ENCODE measurements at places on chromosomes 12 and 14.

DNA sequence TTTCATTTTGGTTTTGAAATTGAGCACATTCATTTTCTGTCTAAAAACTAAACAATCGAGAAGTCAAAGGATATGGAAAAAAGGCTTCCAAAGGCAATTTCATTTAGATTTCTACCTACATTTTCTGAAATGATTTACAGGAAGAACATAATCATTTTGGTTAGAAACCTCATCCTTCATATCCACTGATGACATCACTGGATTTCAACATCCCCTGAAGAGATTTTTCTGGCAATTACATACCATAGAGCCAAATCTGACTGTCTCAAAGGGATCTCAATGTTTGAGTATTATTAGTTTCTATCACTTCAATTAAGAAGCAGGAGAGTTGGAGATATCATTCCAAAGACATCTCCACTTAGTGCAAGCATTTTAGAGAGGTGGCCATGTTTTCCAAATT lies 137.8 kb downstream of the TTC7B start:
- no peak for DNase-seq

GRCh38 chr12:26452511-26452910 lies 257.1 kb downstream of the SSPN start:
- DNase-seq = no peak

DNA sequence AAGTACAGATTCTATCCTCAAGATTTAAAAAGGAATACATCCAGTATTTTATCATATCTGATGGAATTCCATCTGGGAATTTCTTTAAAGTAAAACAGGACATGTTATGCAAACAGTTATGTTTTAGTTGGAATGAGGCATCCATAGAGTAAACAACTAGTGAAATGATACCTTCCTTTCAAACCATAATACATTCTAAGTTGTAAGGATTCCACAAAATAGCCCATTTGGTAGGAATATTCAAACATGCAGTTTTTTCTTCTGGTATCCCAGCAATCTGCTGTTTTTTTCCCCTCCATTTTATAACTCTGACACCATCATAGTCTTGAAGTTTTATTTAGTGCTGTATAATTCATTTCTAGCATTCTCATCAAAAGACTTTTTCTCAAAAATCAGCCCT lies 149.6 kb downstream of the ADAMTS20 start:
- DNase-seq = no peak

GRCh38 chr12:42990387-42990786 lies 400.8 kb upstream of the PRICKLE1 start:
- no peak for DNase-seq

- no peak for DNase-seq
These were observed 42.4 kb downstream of the RALGAPA1 start for GRCh38 chr14:35766700-35767082.

DNA sequence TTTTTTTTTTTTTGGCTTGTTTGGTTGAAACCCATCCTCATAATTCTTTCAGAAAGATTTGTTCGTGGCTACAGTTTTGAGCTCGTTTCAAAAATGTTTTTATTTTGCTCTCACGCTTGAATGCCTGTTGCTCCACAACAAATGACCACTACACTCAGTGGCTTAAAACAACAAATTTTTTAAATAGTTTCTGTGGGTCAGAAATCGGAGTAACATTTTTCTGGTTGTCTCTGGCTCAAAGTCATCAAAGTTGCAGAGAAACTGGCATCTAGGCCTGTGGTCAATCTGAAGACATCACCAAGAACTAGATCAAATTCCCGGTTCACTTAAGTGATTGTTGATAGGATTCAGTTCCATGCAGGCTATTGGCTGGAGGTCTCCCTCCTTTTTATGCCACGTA lies 560.0 kb downstream of the SNAPC1 start:
- no peak for DNase-seq

- no peak for DNase-seq
These were observed 293.6 kb downstream of the AKAP6 start for GRCh38 chr14:32622742-32623141.

- DNase-seq = peak; percentile 58
These were observed 13.4 kb downstream of the ASB2 start for GRCh38 chr14:93962701-93963601.

- DNase-seq = no peak
These were observed 9.6 kb downstream of the TSHR start for GRCh38 chr14:80965037-80965436.

- DNase-seq = no peak
These were observed 30.4 kb upstream of the PCNX4 start for GRCh38 chr14:60061371-60061770.

GRCh38 chr12:44117337-44117736 lies 281.5 kb downstream of the TMEM117 start:
- no peak for DNase-seq

- no peak for DNase-seq
These were observed 2.0 kb downstream of the KRT77 start for GRCh38 chr12:52701281-52701680.

DNA sequence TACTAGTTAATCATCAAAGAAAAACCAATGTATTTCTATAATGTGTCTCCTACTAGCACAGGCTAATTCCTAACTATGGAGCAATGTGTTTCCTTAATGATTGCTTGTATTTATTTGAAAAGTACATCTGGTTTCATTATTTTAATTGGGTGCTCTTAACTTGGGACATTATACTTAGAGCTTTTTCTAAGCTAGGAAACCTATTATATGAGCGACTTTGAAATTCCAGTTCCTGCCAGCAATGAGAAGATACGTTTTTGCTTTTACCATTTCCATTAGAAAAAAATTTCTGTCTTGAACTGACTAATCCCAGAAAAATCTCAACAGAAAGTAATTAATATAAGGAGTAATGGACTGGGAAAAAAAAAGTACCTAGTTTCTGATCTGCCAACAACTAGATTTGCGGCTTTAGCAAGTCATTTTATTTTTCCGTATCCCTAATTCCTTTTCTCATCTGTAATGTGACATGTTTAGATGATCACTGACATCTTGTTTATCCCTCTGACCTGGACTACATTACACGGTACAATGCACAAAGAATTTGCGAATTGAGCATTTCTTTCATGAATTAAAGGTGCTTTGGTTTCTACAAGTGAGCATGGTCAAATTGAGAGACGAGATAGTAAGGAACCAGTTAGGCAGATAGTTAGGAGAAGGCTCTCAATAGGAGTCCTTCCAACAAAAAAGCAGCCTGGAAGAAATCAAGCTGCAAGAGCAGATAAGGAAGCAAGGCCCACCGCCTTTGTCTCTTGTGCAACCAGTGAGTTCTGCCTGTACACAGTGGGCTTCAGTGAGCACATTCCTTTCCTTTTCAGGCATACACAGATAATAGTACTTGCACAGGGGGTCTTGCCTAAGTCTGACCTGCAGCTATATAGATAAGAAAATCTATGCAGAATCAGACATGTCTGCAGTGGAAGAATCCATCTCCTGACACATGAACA lies 1765.0 kb upstream of the FLRT2 start:
- no peak for DNase-seq

- no peak for DNase-seq
These were observed 142.0 kb upstream of the PZP start for GRCh38 chr12:9349888-9350885.

DNA sequence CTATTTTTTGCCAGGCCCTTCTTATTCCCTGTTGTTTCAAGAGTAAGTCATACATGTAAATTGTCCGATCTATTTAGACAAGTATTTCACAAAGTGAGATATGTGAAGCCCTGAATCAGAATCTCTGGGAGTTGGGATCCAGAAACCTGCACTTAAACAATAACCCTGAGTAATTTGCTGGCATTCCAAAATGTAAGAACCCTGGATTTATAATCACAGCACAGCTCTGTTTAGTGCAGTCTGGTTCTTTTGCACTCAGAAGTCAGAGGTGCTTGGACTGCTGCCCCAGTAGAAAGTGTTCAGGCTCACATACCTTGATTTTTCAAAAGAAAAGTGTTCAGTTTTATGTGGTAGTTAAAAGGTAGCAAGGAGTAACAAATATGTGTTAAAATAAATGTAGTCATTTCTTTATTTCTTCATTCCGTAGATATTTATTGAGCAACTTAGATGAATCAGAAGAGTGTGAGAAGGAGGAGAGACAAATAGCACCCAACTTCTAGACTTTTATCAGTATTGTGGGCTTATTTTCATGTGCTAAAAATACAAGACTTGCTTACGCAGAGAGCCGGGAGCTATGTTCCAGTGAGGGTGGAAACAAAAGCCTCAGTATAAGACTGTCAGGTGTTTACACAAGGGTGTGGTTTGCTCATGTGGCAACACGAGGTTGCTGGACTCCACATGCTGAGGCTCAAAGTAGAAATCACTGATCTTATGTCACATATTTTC lies 70.1 kb downstream of the SYNE2 start:
- DNase-seq = no peak

DNA sequence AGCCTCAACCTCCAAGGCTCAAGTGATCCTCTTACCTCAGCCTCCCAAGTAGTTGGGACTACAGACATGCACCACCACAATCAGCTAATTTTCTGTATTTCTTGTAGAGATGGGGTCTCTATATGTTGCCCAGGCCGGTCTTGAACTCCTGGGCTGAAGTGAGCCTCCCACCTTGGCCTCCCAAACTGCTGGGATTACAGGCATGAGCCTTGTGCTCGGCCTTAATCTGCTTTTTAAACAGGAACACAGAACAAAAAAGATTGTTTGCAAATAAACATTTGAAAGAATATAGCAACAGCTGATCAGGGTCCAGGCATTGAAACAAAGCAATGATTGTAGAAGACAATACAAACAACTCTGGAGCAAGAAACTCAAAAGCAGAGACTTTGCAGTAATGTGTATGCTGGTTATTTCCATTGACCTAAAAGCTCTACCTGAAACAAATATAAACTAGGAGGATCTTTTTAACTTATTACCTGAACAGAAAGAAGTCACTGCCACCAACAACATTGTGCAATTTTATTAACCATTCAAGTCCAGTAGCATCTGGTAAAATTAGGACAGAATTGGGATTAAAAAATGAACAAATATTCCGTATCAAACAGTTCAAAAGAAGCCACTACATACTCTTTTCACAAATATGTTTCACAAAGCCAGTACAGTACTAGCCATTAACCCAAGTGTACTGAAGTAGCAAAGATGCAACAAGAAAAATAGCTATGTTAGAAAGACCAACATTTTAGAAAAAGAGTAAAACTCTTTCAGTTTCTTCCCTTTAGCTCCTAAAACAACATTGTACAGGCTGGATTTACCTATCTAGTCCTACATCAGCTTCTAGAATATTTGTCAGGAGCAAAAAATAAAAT lies 14.2 kb downstream of the AMN1 start:
- DNase-seq = no peak

DNA sequence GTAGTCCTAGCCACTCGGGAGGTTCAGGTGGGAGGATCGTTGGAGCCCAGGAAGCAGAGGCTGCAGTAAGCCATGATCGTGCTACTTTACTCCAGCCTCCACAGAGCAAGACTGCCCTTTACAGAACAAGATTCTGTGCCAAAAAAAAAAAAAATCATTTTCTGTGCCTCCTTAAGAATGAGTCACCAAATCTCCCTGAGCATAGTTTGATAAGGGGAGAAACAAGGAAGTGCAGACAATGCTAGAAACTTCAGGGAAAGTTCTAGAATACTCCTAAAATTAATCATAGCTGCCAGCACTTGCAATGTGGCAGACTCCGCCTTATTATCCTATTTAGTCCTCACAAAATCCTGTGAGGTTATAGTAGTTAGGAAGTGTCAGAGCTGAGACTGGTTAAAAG lies 74.5 kb downstream of the KCNK10 start:
- DNase-seq = no peak

- no peak for DNase-seq
These were observed 516.9 kb downstream of the SLC16A7 start for GRCh38 chr12:60112763-60113162.

- DNase-seq = no peak
These were observed 196.9 kb downstream of the BCL11B start for GRCh38 chr14:99075061-99075460.

- no peak for DNase-seq
These were observed 21.9 kb downstream of the HIP1R start for GRCh38 chr12:122856999-122857671.

DNA sequence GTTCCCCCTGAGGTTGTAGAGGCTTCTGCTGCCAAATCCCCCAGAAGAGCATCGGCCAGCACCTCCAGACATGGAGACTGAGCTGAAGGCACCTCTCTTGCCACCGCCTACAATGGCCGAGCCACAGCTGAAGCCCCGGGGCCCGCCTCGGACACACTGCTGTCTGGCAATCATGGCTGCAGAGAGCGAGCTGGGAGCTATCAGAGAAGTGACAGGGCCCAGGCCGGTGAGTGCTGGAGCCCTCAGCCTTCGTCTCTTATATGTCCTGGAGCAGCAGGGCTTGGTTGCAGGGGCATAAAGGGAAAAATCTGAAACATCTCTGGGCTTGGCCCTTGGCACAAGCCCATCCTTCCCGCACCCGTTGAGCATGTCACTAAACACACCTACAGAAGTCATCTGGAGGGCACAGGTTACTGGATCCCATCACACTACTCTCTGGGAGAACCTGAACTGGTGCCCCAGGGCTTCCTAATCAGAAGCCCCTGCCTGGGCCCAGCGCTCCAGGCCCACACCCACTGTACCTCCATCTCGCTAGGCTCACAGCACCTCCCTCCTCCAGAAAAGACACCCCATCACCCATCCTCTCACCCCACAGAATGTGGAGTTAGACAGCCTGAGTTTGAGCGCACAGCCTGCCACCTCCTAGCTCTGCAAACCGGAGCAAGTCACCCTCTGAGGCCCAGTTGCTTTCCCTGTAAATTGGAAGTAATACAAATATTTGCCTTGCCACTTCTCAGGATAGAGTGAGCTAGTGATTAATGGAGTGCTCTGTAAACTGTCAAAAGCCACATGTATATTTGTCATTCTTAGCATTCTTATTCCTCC lies at the start of gene KRT4:
Gene KRT4 (minus strand): TSS at position 232 of the 825 bp plus-strand sequence. CDS start 58 bp downstream, at position 174.
- no peak for DNase-seq

GRCh38 chr14:101757839-101758211 lies 3.7 kb upstream of the PPP2R5C start:
- no peak for DNase-seq

DNA sequence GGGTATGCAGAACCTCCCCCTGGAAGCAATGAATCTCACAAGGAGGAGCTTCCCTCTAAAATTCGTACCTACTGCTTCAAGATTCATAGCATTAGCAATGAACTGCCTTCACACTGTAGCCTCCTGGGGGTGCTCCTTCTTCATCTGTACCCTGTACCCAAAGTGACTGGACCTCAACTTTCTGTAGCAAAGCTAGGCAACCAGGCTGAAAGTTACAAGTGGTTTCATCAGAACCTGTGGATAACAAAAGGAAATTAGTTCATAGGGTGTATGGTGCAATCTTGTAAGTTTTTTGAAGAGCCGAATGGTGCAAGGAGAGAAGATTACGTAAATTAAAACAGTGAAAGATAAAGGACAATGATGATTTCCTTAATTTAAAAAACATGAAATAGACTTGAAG lies 1541.7 kb upstream of the FLRT2 start:
- no peak for DNase-seq

Measured in effector memory CD8-positive, alpha-beta T cell (primary cell).